ENCODE measurements at places on chromosomes 4 and X.

DNA sequence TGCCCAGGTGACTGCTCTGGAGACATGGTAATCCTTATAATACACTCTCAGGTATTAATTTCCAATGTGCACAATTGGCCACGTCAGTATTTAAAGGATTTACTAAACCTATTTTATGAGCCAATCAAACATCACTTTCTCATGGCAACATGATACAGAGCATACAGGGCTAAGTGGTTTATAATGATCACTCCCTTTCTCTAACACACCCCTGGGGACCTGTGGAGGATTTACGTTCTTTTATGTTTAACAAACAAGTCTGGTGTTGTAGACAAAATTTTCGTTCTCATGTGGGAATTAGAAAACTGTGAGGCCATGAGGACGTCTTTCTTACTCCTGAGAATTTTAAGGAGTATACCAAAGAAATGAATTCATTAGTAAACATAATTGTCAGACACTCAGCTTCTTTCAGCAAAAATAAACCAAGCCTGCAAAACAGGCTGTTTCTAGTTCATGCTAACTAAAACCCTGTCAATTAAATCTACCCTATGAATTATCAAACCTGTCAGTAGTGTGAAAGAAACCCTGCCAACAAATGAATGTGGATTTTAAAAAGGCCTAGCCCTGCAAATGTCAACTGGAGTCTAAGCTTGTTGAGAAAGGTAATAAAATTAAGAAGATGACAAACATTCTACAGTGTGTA, 155.8 kb downstream of the PDGFC start:
- no peak for DNase-seq

- DNase-seq: no peak
These were observed 73.3 kb downstream of the CYLC1 start for GRCh38 chrX:83934220-83934619.

- no peak for DNase-seq
These were observed 24.2 kb downstream of the FGFBP1 start for GRCh38 chr4:15914291-15914690.

GRCh38 chr4:91488946-91489345, 814.8 kb upstream of the GRID2 start:
- no peak for DNase-seq

DNA sequence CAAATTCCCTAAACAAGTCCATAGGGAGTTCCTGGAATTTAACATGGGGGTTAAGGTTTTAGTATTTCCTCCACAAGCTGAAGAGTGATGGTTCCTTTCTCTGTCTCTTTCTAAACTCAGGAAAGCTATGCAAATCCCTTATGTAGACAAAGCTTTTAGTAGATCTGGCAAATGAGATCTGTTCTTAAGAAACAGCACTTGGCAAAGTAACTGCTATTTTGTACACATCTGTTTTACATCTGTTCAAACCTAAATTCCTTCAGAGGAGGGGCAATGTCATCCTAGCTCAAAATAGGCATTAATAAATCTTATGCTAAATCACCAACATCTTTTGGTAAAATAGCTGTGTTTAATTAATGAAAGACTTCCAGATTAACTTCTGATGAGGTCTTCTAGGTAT, 137.8 kb upstream of the TBC1D9 start:
- DNase-seq: no peak

Data from coronary artery (tissue), 2 donors.